ENCODE measurements at places on chromosomes 12 and 14.

- DNase-seq: no peak
These were observed 19.1 kb downstream of the SIX4 start for GRCh38 chr14:60705100-60705499.

- no peak for DNase-seq
These were observed 711 bp downstream of the ANO4 start for GRCh38 chr12:100795174-100795799.

DNA sequence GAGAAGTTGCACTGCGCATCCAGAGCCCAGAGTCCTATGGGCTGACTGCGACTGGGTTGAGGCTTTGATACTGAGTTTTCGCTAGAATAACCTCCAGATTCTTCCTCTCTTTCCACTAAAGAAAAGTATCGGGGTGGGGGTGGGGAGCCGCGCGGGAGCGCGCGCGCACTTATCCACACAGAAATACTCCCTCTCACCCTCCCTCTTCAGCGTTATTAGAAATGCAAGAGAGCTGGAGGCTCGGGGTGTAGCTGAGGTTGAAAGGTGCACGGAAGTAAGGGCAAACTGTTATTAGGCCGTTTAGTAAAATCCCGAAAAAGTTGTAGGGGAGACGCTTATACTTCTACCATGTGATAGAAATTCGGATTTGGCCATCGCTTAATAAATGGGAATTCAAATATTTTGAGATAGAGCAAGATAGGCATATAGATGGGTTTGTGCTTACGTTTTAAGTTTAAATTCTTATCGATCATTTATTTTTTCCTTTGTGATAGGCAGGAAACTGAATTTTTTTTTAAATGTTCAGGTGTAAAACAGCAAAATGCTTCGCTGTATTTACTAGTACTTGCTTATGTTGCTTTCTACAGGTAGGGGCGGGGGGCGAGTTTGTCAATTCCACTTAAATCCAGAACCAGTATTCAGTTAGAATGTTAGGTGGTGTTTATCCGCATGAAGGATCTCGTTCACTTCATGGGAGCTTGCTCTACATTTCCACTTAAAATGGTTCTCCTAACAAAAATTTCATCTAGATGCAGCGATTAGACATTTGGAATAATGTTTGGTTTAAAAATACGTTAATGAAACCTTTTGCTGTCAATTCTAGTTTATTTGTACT lies 1.1 kb downstream of the ARHGAP5 start:
- DNase-seq: peak; percentile 10

DNA sequence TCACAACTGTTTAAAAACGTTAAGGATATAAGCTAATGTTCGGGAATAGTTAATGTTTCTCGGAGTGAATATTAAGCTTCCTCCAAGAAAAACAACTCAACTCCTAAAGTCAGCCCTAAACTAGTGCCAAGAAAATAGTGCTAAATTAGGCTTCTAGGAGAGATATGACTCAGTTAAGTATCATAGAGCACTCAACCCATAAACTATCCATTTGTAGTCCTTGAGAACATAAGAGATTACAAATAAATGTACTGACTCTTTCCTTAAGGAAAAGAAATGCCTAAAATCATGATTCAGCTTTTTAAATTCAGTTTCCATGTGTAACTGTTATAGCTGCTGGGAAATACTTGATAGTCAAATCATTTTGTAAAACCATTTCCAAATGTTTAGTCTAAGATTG lies 117.1 kb downstream of the HMGA2 start:
- no peak for DNase-seq

GRCh38 chr12:119180380-119181040 lies 1.8 kb downstream of the HSPB8 start:
- no peak for DNase-seq

DNA sequence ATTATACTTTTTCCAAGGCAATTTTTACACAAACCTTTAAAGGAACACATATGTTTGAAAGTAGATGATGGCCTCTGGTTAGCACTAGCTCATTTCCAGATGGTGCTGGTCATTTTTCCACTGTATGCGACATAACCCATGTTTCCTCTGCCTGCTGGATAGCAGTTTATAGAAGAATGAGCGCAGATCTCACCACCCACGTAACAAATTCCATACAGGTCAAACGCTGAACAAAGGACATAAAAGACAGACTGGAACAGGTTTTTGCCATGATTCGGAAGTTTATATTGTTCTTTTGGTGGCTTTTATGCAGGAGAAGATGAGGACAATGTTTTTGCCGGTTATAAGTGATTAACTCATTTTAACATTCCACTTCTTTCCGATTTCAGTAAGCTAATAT lies 30.7 kb downstream of the PPP1R36 start:
- no peak for DNase-seq

DNA sequence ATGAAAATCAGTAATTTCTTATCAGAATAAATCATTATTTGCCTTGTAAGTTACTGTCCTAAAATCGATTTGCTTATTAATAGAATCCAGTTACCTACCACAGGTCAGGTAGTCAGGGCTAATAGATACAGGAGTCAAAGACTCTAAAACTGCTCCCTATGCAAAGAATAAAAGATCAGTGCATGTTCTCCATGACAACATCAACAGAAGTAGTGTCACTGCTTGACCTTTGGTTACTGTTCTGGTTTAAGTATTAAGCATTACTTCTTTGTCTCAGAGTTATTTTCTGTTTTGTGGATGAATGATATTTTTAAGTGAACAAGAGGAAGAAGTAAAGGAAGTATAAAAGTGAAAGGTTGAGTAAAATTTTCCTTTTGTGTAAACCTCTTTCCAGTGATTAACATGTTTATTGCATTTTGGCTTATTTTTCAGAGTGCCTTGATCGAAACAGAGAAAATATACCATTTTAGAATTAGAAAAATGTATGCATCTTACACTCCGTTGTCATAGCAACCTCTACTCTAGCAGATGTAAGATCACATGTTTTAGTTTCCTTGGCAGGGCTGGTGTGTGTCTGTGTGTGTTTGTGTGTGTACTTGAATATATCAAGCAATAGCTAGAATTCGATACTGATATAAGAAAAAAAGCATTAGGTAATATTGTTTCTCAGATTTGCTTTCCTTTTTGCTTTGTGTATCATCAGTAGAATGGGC lies 44.7 kb downstream of the ABCD2 start:
- DNase-seq: no peak

DNA sequence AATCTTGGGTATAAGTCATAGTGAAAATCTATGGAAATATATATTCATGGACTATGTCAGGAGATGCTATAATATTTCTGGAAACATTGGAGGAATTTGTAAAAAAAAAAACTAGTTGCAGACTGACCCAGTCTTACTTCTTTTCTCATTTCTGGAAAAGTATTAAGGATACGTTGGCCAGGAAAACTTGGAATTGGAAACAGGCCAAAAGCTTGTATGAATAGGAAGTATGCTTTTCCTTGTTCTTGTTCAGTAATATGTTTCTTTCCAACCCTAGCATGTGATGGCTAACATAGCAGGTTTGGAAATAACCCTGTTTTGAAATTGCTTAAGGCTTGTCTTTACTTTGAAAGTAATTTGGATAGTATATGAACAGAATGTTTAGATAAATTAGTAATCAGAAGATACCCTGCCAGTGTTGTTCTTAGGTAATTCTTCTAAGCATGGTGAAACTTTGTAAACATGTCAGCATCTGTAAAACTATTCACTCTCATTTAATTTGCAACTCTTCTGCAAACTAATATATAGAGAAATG lies 316.2 kb downstream of the NPAS3 start:
- no peak for DNase-seq

- DNase-seq: no peak
These were observed 117.1 kb upstream of the FRMD6 start for GRCh38 chr14:51534610-51535011.

DNA sequence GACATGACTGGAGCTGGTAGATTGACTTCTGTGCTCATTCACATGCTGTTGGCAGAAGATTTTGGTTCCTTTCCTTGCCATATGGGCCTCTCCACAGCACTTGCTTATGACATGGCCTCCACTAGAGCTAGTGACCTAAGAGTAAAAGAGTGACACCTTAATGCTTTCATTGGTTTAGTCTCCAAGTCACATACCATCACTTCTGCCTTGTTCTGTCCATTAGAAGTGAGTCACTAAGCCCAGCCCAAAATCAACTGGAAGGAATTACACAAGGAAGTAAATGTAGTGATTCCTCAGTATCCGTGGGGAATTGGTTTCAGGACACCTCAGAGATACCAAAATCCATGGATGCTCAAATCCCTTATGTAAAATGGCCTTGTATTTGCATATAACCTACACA lies 81.3 kb downstream of the PPHLN1 start:
- DNase-seq: no peak

DNA sequence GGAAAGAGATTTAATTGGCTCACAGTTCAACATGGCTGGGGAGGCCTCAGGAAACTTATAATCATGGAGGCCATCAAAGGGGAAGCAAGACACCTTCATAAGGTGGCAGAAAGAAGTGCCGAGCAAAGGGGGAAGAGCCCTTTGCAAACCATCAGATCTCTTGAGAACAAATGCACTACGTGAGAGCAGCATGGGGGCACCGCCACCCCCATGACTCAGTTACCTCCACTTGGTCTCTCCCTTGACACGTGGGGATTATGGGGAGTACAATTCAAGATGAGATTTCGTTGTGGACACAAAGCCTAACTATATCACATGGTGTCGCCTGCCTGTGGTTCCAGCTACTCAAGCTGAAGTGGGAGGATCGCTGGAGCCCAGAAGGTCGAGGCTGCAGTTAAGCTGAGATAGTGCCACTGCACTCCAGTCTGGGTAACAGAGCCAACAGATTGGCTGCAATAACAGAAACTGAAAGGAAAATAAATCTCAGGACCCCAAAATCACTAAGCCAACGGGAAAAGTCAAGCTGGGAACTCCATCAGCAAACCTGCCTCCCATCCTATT lies 10.0 kb upstream of the CDCA4 start:
- DNase-seq: no peak

GRCh38 chr12:103144278-103144677 lies 186.8 kb downstream of the ASCL1 start:
- DNase-seq: no peak

GRCh38 chr14:103521438-103521950 lies 1.1 kb downstream of the CKB start:
- DNase-seq: no peak

DNA sequence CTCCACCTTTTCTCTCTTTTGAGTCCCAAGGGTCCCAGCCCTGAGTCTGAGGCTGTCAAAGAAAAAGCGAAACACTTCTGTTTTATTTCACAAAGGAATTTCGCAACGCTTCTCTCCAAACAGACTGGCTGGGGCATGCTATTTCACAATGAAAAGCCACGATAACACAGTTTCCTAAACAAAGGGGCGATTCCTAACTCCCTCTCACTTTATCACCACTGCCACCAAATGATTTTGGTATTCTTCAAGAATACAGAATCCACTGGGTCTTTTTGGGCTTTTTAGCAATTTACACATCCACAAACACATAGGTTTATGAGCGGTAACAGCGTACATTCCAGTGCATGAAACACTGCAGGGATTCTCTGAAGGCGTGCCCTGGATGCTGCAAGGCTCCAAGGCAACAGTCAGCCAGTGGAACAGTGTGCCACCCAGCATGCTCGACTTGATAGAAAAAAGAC lies 161.2 kb downstream of the DAD1 start:
- DNase-seq: no peak

- no peak for DNase-seq
These were observed 1.5 kb downstream of the CHURC1 start for GRCh38 chr14:64915797-64916196.

- DNase-seq: peak; percentile 39
These were observed 3.0 kb upstream of the IFI27L2 start for GRCh38 chr14:94132285-94132887.

DNA sequence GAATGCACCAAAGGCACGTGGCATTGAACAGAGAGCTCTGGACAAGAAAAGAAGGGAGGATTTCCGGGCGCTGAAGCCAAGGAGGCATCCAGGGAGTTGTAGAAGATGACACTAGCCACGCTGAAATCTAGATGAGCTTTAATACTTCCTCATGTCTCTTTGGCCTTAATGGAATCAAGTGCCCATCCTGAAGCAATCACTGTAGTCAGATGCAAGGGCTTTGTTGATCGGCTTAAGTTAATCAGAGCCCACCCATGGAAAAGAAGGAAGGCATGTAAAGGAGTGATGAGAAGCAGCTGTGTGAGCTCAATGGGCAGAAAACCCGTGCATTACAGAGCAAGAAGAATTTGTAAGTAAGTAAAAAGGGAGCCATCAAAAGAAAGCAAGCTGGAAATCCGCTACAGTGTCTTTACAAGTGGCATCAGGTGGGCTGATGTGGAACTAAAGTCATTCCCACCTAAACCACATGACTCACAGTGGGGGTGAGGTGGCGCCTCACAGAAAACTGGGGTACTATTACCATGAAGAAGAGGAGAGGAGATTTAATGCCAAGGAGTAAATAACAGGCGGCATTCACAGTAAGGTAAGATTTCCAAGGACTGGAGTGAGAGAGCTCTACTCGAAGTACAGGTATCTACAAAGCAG lies 48.4 kb downstream of the NDUFA12 start:
- no peak for DNase-seq

GRCh38 chr14:70971560-70971959 lies 64.3 kb downstream of the PCNX1 start:
- DNase-seq: no peak

GRCh38 chr12:38850461-38850860 lies 54.9 kb downstream of the CPNE8 start:
- DNase-seq: no peak
